ENCODE measurements at places on chromosomes 16 and 17.

GRCh38 chr16:89038221-89038721 lies 55.4 kb upstream of the ACSF3 start:
- DNase-seq, result no peak

- DNase-seq, result no peak
These were observed 3.7 kb upstream of the SLC6A2 start for GRCh38 chr16:55651841-55652824.

- DNase-seq, result no peak
These were observed 13.8 kb upstream of the CTCF start for GRCh38 chr16:67548265-67549126.

DNA sequence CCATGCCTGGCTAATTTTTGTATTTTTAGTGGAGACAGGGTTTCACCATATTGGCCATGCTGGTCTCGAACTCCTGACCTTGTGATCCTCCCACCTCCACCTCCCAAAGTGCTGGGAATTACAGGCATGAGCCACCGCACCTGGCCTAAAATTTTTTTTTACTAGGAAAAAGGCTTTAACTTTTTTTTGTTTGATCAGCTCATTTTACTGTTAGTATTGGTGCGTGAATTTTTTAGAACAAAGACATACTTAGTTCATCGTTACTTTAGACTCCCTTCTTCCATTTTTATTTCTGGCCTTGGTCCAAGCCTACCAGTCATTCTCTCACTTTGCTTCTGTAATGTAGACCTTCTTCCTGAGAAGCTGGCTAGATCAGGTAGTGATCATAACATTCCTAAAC lies 25.4 kb upstream of the RAB11FIP4 start:
- DNase-seq, result no peak

DNA sequence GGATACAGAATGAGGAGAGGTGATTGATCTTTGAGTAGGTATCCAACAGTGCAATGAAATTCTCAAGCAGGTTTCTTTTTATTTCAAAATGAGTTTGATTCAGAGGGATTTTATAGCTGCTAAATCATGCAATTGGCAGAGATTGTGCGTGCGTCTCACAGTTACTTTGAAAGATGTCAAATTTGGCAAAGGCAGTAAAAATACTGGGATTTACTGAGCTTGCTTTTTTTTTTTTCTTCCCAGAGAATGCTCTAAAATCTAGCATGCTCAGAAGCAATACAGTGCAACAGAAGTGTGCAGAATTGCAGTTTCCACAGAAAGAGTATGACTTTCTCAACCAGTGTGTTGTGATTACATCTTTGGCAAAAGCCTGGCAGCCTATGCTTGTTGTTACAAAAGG lies 410.7 kb upstream of the GOT2 start:
- DNase-seq, result no peak

DNA sequence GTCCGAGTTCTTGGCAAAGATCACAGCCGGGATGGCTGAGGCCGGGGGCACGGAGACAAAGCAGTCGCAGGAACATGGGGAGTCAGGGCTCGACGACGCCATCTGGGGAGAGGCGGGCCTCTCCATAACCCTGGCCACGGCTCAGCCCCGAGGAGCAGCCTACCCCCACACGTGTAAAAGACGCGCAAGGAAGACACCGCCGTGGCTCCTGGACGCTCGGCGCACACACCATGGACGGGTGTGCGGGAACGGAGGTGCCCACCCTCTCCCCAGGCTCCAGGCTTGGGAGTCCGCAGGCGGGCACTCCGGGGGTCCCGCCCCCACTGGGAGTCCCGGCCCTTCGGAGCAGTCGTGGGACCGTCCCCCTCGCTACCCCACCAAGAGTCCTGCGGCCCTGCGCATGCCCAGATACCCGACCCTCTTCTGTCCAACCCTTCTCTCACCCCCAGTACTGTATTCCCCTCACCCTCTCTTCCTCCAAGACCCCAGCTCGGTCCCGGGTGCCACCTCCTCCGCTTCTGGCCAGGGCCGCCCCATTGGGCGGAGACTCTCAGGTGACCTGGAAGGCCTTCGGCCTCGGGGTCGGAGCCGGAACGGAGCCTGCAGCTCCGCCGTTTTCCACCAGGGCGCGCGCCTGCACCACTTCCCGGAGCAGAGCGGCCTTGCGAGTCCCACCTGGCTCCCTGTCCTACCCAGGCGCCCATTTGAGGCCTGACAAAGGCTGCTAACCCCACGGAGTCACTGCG lies at the start of gene SCRN2:
TSS of gene SCRN2 (minus strand) at position 532 of the 746 bp plus-strand sequence. CDS start at position 102, 430 bp downstream.
- peak; percentile 82 for DNase-seq

- no peak for DNase-seq
These were observed 67.4 kb downstream of the PPM1E start for GRCh38 chr17:58823051-58823525.

- no peak for DNase-seq
These were observed 7.8 kb downstream of the PLXDC1 start for GRCh38 chr17:39143552-39144093.

GRCh38 chr17:72715906-72716572 lies 376.4 kb downstream of the SLC39A11 start:
- peak; percentile 96 for DNase-seq

GRCh38 chr17:80945736-80946135 lies 45.9 kb upstream of the CHMP6 start:
- DNase-seq, result no peak

GRCh38 chr16:72471317-72471924 lies 299.5 kb upstream of the PMFBP1 start:
- DNase-seq, result no peak

DNA sequence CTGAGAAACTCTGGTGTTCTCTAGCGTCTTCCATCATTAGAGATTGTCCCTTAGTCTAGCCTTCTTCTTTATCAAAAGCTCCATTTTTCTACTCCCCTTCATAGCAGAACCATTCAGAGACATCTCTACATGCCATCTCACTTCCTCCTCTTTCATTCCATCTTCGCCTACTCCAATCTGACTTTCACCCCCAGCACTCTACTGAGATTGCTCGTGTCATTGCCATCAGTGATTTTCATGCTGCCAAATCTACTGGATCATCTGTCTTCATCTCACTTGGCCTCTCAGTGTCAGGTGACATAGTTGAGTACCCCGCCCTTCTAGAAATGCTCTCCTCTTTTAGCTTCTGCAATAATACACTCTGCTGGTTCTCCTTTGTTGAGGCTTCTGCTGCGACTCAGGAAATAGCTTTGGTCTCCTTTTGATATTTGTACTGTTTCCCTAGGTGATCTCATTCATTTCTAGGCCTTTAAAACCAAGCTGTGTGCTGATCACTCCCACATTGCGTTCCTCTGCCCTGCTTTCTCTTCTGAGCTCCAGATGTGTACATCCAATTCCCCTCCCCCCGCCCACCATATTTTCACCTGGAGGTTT lies 119.1 kb downstream of the FTO start:
- peak; percentile 33 for DNase-seq

GRCh38 chr17:74865504-74866197 lies 6.0 kb upstream of the GRIN2C start:
- DNase-seq, result no peak

- no peak for DNase-seq
These were observed 46.8 kb upstream of the DNAH9 start for GRCh38 chr17:11551442-11551841.

DNA sequence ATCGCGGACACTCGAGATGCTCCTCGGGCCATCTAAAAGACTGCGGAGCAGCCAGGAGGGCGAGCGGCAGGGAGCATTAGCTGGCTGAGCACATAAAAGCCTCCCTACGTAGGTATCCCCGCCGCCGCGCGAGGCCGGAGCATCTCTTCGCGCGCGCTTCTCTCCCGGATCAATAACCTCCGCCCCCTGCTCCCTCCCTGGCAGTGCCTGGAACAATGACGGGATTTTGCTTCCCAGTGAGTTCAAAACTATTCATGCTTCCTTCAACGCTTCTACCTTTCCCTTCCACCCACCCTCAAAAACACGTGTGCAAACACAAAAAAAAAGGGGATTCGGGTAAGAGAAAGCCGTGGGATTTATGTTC lies 984 bp downstream of the CENPV start:
- DNase-seq, result peak; percentile 61

GRCh38 chr17:17361867-17362539 lies 58.8 kb downstream of the NT5M start:
- no peak for DNase-seq

GRCh38 chr16:50102051-50102746 lies 36.4 kb downstream of the HEATR3 start:
- peak; percentile 86 for DNase-seq

GRCh38 chr16:82603784-82604411 lies 22.9 kb upstream of the CDH13 start:
- DNase-seq, result peak; percentile 67

- peak; percentile 30 for DNase-seq
These were observed 73.7 kb downstream of the TNRC6C start for GRCh38 chr17:78032166-78032565.

- DNase-seq, result no peak
These were observed 55.9 kb downstream of the TMEM100 start for GRCh38 chr17:55666806-55667205.

- DNase-seq, result no peak
These were observed 360.3 kb upstream of the ASIC2 start for GRCh38 chr17:33653399-33653788.
